ENCODE measurements at places on chromosomes 4 and X.
A peak's percentile ranks its signal among the peaks of the same experiment; 100 is the strongest.

DNA sequence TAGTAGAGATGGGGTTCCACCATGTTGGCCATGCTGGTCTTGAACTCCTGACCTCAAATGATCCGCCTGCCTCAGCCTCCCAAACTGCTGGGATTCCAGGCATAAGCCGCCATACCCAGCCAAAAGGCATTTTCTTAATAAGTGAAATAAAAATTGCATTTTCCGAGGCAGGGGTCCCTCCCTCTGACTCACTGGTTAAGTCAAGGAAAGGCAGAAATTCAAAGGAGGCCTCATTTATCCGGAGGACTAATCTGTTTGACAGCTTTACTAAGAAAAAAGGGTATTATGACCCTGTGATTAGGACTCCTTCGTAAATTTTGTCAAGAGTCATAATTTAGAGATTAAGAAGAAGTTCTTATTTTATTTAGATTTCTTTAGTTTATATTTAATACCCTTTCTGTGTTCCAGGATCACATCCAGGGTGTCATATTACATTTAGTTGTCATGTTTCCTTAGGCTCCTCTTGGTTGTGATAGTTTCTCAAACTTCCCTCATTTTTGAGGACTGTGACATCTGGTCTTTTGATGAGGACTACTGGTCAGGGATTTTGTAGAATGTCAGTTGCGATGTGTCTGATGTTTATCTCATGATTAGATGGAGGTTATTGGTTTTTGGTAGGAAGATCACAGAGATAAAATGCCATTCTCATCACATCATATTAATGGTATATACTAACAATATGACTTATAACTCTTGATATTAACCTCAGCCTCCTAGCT lies 753.7 kb upstream of the AMOT start:
- DNase-seq: no peak

DNA sequence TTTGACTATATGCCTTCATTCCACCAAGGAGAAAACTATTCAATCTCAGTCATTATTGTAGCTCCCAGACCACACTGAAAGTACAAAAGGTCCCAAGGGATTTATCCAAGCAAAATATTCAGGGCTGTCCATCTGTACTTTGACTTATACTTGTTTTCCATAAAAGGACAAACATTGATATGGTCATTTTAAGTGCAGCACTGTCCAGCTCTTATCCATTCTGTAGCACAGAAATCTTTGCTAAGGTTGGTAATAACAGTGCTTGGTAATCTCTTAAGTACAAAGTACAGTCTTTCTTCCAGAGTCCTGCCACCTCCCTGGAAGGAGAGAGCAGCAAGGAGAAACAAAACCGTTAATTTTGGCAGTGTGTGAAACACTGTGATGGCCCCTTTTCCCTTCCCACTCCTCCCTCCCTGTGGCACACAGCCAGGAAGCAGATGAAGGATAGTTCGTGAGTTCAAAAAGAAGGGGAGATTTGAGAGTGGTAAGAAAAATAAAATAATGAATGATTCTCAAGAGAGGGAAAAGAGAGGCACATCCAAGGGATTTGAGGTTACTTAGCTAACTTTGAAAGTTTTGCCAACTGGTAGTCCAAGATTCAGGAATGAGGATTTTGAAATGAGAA lies 6.8 kb upstream of the CXCL2 start:
- no peak for DNase-seq

DNA sequence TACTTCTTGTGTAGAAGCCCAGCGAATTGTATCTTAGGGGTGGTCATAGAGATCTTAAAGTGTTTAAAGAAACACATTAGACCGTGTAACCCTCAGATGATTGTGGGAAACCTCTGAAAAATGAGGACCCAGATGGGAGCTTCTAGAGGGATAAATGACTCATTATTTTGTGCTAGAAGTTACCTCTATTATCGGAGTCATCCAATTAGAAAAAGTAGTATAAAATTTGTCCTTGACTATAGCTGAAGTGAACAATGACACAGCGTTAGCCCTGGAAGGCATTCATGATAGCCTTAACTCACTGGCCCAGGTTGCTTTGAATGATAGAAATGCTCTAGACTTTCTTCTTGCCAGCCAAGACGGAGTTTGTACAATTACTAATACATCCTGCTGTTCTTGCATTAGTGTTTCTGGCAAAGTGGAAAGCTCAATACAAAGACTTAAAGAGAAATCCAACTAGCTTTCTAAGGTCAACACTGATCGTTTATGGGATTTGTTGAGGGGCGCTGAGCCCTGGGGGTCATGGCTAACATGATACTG lies 178.9 kb upstream of the VEGFC start:
- DNase-seq: no peak

- DNase-seq: no peak
These were observed 12.1 kb upstream of the CSN2 start for GRCh38 chr4:69977582-69977981.

DNA sequence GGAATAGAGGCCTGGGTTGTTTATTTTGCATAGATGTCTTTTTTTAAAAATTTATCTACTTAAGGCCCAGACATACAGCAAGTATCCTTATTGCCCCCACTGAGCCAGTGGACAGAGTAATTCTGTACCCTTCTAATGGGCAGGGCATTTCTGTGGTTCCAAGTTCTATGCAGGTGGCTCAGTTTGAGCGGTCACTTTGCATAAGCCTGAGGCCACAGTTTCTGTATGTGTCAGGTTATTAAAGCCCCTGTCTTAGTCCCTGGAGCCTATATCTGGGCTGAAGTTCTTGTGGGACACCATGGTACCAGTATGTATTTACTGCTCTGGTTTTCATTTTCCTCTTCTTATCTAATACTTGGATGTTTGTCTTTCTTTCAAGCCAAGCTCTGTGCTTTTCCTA lies 168.8 kb downstream of the MID1IP1 start:
- no peak for DNase-seq

GRCh38 chr4:76233967-76234678 lies 17.4 kb upstream of the FAM47E start:
- DNase-seq: peak; percentile 30

- DNase-seq: no peak
These were observed 26.1 kb downstream of the SMARCA5 start for GRCh38 chr4:143539670-143540023.

- peak; percentile 34 for DNase-seq
These were observed 47.0 kb upstream of the SCOC start for GRCh38 chr4:140326395-140326993.

DNA sequence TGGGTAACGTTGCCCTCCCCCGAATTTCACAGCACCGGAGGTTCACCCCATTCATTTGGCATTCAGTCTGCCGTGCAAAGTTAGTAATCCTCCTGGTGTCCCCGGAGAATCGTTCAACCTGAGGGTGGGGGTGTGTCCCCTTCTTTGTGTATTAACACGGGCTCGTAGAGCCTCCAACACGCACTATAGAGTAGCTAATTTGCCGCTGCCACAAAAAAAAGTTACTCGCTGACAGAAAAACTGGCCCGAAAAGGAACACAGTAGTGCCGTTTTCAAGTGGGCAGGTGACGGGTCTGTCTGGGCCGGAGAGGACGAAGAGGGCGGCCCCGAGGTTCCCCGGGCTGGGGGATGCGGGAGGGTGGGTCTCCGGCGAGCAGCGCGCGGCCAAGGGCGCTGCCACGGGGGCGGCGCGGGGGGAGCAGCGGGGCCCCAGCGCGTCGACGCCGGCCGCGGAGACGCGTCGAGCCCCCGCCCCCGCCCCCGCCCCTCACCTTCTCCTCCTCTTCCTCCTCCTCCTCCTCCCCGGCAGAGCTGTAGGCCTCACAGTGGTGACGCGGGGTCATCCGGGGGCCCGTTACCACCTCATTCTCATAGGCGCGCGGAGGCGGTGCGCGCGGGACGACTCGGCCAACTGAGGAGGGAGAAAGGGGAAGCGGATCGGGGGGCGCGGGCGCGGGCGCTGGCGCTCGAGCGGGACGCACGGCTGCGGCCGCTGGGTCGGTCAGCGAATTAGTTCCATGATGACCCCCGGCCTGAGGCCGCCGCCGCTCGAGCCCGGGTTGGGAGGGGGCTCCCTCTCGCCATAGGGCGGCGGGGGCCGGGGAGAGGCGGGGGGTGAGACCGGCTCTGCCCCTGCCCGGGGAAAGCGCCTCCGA lies 571 bp downstream of the CCNI start:
- peak; percentile 69 for DNase-seq

- no peak for DNase-seq
These were observed 80.0 kb downstream of the PCYT1B start for GRCh38 chrX:24567169-24567568.

GRCh38 chr4:93788712-93789111 lies 39.8 kb upstream of the ATOH1 start:
- peak; percentile 13 for DNase-seq

- DNase-seq: peak; percentile 20
These were observed 768 bp upstream of the CDKL5 start for GRCh38 chrX:18424482-18425198.

DNA sequence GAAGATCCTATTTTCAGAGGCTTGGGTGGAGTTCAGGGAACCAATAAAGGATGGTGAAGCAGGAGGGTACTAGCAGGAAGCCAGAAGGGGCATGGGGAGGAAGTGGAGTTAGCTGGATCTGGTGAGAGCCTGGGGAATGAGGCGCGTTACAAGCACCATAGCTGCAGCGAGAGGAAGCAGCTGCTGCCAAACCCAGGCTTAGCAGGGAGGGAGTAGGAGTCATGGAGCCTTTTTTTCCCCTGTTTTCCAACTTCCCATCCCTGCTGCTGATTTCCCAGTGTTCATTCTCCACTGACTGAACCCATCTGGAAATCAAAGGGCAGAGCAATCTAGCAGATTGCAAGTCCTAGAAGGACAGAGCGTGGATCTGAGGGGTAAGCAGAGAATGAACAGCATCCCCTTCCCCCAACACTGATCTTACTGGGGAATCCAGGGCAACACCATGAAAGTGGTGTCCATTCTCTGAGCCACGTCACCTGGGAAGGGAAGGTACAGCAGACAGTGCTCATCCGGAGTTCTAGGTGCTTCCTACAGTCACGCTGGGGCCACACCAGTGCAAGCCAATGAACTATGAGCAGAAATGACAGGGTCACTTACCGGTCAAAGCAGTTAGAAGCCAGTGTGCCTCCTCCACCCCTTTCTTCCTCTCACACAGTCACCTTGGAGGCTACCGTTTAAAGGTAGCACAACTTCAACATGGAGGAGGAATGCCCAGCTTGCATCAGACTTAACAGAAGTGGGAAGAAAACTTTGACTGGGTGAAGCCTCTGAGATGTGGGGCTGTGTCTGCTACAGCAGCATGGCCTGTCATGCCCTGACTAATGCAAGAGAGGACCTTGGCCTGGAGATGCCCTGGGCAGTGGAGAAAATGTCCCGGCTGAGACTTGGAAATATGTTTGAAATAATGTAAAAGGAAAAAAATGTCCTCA lies 36.7 kb downstream of the SMIM20 start:
- DNase-seq: no peak

DNA sequence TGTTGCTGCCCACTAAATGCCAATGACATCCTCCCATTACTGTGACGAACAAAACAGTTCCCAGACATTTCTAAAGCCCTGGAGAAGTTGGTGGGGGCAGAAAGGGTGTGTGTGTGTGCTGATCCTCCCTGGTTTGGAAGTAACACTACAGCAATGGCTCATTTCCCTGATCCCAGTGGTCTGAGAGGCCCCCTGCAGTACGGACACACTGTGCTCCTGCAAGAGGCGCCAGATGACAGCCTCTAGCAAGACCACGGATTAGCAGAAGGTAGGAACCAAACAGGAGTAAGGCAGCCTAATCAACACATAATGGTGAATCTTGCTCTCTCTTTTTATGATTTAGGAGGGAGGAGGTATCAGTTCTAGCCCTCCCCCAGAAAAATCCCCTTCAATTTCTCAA lies 49.6 kb downstream of the CHRDL1 start:
- no peak for DNase-seq

DNA sequence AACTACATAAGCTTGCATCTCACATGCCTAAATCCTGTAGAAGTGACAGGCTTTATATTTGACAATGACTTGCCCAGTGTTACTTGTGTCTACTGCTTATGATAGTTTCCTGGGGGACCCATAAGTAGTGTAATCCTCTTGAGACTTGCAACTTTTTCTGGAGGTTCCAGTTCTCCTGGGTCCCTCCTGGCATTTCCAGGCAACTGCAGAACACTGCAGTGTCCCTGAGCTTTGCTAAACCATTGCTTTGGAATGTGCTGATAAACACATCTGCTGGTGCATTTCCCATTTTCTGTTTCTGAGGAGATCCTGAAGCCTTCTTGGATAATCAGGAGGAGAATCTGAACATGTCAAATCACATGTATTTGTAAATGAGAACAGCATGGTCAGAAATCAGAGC lies 82.0 kb downstream of the ANOS1 start:
- DNase-seq: no peak

- no peak for DNase-seq
These were observed 62.9 kb downstream of the ELOVL6 start for GRCh38 chr4:110135523-110135922.

- DNase-seq: no peak
These were observed 77.8 kb upstream of the PRDX4 start for GRCh38 chrX:23589496-23589895.

- peak; percentile 22 for DNase-seq
These were observed 43.8 kb upstream of the WDR1 start for GRCh38 chr4:10160281-10160856.

GRCh38 chrX:129876771-129877305 lies 29.1 kb upstream of the UTP14A start:
- no peak for DNase-seq

- DNase-seq: no peak
These were observed 356.0 kb upstream of the RASGEF1B start for GRCh38 chr4:81827577-81828202.

DNA sequence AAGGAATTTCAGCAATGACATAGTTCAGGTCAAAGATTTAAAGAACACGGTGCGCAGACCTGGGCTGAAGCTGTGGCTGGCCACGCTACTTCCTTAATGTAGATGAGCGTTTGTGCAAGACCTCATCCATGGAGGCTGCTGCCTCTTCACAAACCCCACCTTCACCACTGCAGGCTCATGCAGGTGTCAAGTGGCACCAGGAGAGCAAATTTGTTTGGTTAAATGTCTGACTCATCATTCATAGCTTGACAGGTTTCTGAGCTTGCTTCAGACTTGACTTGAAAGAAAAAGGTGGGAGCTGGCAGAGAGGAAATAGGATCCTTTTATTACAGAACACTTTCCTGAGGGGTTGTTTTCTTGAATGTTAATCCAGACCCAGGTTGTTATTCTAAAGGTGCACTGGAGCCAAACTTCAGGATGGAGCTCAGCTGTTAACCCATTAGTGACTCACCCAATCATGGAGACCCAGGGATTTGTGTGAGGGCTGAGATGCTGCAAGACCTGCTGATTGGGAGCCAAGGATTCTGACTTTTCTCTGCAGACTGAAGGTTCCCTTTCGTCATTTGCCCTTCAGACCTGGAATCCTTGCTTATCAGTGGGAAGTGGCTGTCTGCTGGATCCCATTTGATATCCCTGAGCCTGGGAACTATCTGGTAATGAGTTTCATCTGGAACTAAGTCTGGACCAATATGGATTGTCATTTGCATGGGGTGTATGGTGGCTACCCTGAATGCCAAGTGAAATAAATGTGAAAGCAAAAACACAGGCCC lies 315.3 kb downstream of the PTTG2 start:
- DNase-seq: no peak

- DNase-seq: no peak
These were observed 396.0 kb downstream of the PDGFC start for GRCh38 chr4:156575430-156576073.

GRCh38 chrX:146602246-146602645 lies 207.3 kb upstream of the CXorf51B start:
- DNase-seq: no peak

GRCh38 chr4:54813674-54814073 lies 155.9 kb downstream of the KIT start:
- no peak for DNase-seq

Measured in endothelial cell (in vitro differentiated cells).